ENCODE measurements at places on chromosomes 7 and 10.

GRCh38 chr10:88668465-88668864 is 4.2 kb downstream of the LIPF start:
- no peak for DNase-seq

- no peak for DNase-seq
Observed at GRCh38 chr7:116626886-116627285, 45.1 kb upstream of the MET start.

DNA sequence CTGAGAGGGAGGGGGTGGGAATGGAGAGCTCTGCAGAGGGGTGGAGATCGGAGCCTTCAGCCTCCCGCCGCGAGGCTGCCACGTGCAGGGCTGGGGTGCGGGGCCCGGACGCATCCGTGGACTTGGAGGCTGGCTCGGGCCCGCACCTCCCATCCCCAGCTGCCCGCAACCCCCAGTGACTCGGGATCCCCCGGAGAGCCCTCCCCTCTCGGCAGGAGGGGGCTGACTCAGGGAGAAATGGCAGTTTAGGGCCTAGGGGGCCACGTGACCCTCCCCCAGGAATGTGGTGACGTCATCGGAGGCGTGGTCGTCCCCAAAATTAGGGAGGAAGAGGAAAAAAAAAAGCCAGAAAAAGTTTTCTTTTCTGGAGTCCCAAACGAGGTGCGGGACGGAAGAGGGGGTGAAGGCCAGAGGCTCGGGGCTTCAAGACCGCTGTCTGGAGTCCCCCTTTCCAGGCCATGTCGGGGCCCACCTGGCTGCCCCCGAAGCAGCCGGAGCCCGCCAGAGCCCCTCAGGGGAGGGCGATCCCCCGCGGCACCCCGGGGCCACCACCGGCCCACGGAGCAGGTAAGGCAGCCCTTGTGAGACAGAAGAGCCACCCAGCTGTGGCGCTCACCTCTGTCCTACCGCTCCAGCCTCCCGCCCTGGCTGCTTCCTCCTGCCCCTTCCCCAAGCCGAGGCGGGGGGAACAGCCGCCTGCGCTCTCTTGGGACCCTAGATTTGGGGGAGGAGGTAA is at the start of gene TRIP6:
TSS of gene TRIP6 (plus strand) at position 348 of the 736 bp plus-strand sequence. CDS start at position 459, 111 bp downstream.
- DNase-seq, result peak; percentile 34

DNA sequence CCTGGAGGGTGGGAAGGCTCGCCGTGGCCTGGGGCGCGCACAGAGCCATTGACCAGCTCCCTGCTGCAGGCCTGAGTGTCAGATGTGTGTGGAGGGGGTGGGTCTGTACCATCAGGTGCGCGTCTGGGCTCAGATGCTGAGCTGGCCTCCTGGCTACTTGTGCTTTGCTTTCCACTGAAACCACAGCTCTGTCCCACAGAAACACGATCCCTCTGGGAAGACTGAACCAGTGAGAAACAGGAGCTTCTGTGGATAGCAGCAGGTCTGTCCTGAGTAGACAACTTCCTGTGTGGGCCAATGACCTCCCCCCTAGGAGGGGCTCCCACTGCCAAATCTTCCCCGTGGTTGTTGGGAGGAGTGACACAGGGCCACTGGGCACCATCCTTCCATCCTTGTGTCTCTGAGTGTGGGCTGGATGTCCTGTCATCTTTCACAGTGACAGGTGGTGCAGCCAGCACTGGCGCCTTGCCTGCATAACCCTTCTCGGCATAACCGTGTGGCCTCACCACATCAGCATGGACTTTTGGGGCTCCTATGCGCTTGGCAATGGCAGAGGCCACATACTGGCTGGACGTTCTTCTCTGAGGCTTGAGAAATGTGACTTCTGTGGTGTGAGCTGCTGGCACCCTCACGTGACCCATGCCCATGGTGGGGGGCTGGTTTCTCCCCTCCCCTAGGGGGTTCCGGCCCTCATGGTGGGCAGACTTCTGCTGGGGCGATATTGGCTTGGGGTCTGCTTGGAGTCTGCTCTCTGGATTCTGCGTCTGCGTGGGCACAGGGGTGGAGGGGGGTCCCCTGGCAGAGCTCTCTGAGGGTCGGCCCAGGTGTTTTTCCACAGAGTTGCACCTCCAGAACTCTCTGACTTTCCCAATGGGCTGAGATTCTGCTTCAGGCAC is 245.5 kb upstream of the GRB10 start:
- DNase-seq, result no peak

DNA sequence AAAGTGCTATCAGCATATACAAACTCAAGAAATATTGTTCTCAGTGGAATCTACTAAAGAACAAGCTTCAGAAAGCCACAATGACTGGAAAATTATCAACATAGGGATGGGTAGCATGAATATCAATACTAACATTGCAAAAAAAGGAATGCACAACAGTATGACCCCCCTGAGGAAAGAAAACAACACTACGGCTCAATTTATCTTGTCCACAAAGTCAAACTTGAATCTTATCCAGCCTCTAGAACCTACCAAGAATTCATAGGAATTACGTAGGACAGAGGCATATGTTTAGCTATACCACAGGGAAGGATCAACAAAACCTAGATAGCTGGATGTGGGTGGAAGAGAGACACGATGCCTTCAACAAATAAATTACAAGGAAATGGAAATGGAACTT is 54.6 kb downstream of the AGMO start:
- no peak for DNase-seq

- DNase-seq, result no peak
Observed at GRCh38 chr10:33142295-33142694, 184.3 kb upstream of the ITGB1 start.

- no peak for DNase-seq
Observed at GRCh38 chr7:118011652-118012051, 138.4 kb upstream of the CTTNBP2 start.

- no peak for DNase-seq
Observed at GRCh38 chr7:140922741-140923345, 1.9 kb downstream of the BRAF start.
